ENCODE measurements at places on chromosomes 5 and 9.

DNA sequence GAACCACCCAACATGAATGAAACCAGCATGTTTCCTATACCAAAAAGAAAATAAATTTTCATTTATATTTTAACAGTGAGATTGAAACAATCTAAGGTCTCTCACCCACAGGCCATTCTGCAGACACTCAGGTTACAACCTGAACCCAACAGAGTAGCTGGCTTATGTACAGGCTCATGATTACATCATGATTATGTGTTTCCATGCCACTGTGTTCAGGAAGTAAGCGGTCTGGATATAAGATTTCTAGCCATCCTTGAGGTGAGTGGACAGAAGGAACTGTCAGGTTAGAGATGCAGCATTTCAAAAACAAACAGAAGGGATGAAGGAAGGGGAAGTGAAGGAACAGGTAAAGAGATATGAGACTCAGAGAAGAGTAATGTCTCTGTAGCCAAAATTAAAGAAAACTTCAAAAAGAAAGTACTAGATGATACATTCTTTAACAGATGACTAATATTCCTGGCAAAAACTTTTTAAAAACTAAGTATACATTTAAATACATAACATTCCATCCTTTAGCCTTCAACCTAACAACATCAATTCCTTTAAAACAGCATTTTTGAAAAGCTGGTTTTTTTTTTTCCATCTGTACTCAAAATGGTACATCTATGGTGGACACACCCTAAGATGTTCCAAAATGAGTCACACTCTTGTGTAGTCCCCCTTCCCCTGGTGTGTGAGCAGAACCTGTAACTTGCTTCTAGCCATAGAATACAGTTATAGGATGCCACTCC, 119.8 kb downstream of the LPAR1 start:
- DNase-seq: no peak

- no peak for DNase-seq
Observed at GRCh38 chr5:168227001-168227400, 64.4 kb upstream of the WWC1 start.

DNA sequence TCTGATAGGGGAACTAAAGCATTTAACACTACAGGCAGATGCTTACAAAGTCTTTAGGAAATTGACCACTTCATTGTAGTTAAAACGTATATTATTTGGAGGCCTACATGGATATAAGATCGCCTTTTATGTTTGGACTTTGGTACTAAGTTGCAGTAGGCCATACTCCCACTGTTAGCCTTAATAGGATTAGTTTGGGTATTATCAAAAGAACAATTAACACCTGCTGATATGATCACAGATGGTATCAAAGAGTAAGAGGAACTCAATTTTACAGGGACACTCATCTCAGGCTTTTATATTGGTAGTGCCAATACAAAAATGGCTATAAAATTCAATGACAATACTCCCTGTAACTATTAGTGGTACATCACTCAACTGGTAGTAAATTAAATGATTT, 1183.0 kb downstream of the MAT2B start:
- DNase-seq: no peak

DNA sequence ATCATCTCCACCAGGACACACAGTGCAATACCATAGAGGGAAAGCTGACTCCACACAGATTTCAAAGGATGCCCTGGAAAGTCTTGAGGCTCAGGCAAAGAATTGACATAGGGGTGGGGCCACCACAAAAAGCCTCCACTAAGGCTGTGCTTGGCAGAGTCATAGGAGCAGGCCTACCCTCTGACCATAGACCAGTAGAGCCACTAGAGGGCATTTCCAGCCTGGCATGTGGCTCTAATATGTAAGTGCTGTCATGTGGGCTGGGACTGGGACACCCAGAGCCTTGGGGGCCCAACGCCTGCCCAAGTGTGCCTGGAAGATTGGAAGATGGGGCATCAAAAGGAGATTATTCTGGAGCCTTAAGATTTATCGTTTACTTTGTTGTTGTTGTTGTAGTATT, 726.0 kb downstream of the DNAH5 start:
- DNase-seq: no peak
